ENCODE measurements at places on chromosomes 4 and X. TPM values are rescaled to one million over a fixed set of nuclear protein-coding genes. Genes with fewer than 3 reads are reported as not detected.
A peak's percentile ranks its signal among the peaks of the same experiment; 100 is the strongest.

Gene HNRNPDL
- total RNA-seq, result 87.5 TPM

Gene CSAG2
- total RNA-seq, result not detected

Gene S100G
- total RNA-seq, result not detected

Gene SUPT20HL1
- total RNA-seq, result not detected

DNA sequence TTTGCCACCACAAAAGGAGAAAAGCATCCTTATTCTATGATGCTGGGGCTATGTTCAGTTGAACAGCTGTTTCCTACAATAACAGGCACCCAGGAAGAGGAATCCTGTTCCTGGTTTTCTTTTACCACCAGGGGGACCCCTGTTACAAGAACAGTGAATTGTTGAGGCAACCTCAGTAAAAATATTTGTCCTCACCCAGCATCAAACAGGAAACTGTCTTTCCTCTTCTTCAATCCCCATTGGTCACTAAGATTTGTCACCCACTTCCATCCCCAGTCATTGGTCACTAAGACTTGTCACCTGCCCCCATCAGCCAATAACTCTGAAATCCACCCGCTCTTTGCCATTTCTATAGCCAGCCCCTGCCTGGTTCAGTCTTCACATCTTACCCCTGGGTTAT, 143.5 kb upstream of the GALNT7 start:
- peak; percentile 74 for DNase-seq
- no peak overlapping the region for H3K4me3 ChIP-seq
- H3K27ac ChIP-seq, result no peak overlapping the region
- H3K27me3 ChIP-seq, result no peaks in the 10 kb centered on the region
- no peaks in the 10 kb centered on the region for H3K36me3 ChIP-seq
- H3K4me1 ChIP-seq, result peaks cover 7% of the 10 kb centered on the region

DNA sequence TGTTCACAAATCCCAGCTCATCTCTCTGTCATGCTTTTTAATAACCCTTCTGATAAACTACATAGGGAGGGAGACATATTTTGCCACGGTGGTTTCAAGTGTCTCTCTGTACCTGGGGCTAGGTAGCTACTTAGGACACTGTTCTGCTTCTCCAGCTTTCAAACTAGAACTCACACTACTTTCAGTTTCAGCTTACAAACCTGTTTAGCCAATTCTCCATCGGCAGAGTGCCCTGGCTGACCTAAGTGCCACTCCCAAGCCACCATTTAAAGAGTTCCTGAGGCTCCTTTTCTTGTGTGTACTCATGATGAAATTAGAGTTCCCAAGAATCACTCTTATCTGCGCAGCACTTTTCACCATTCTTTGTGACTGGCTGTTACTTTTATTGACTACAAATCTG, 899.2 kb downstream of the FAT4 start:
- no peak overlapping the region for H3K4me3 ChIP-seq
- no peaks in the 10 kb centered on the region for H3K36me3 ChIP-seq
- no peaks in the 10 kb centered on the region for H3K27me3 ChIP-seq
- no peak overlapping the region for H3K27ac ChIP-seq
- H3K4me1 ChIP-seq, result no peaks in the 10 kb centered on the region

- no peak within 1 kb of the TSS for H3K4me3 ChIP-seq
- peak; percentile 29 for DNase-seq
- no peaks in the 10 kb centered on the region for H3K27me3 ChIP-seq
These were observed at the start of gene GLRB for GRCh38 chr4:157075811-157076577. Gene GLRB (plus strand): TSS chr4:157076150. CDS start chr4:157078025, 1,875 bp downstream.

DNA sequence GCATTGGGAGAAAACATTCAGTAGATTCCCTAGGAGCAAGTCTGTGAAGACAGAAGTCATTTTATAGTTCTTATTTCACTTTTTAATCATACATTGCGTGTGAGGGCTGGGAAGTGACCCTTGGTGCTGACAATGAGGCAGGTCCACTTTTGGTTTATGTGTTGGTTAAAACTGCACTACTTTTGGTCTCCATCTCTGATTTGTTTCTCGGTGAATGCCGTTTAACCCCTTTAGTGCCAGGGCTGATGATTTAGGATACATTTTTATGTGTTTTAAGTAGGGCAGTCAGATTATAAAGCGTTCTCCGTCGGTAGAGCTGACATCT, 110.4 kb downstream of the AFF1 start:
- 0 out of 2 replicates have a peak, but pooled peaks cover 3% of the 10 kb centered on the region for H3K27me3 ChIP-seq
- H3K36me3 ChIP-seq, result no peaks in the 10 kb centered on the region
- H3K27ac ChIP-seq, result no peak overlapping the region
- no peak for DNase-seq
- no peaks in the 10 kb centered on the region for H3K4me1 ChIP-seq

- no peak overlapping the region for H3K4me3 ChIP-seq
- no peak overlapping the region for H3K27ac ChIP-seq
- DNase-seq, result no peak
- H3K36me3 ChIP-seq, result no peaks in the 10 kb centered on the region
These were observed 33.7 kb downstream of the AFF1 start for GRCh38 chr4:86968547-86968946.
